ENCODE measurements at places on chromosomes 16 and 17. TPM values are rescaled to one million over a fixed set of nuclear protein-coding genes. Genes with fewer than 3 reads are reported as not detected.

The WFDC1 gene
- not detected for total RNA-seq

GRCh38 chr17:33460781-33461450 lies 167.8 kb upstream of the ASIC2 start:
- no peak overlapping the region for H3K27ac ChIP-seq
- H3K4me3 ChIP-seq = no peak overlapping the region
- no peaks in the 10 kb centered on the region for H3K36me3 ChIP-seq
- no peak for DNase-seq
- H3K27me3 ChIP-seq = no peaks in the 10 kb centered on the region

DNA sequence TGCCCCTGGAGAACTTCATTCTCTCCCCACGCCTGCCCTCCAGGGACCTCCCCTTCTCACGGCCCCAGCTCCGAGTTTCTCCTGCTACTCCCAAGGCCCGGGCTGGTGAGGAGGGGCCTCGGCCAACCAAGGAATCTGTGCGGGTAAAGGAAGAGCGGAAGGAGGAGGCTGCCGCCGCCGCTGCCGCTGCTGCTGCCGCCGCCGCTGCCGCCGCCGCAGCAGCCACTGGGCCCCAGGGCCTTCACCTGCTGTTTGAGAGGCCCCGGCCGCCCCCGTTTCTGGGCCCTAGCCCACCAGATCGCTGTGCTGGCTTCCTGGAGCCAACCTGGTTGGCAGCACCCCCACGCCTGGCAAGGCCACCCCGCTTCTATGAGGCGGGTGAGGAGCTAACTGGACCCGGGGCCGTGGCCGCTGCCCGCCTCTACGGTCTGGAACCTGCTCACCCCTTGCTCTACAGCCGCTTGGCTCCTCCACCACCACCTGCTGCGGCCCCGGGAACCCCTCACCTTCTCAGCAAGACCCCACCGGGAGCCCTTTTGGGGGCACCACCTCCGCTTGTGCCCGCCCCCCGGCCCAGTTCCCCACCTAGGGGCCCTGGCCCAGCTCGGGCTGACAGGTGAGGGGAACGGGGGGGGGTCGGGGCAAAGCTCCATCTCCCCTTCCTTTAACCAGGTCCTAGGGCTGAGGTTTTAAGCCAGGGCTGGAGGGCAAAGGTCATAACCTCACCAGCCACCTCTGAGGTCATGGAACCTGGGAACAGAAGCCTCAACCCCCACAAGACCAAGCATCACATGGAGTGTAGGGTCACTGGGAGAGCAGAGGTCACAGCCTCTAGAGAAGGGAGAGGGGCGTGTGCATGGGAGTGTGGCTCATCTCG lies 11.0 kb downstream of the FBRS start:
- H3K27me3 ChIP-seq = peaks cover 7% of the 10 kb centered on the region
- DNase-seq = no peak
- H3K27ac ChIP-seq = no peak overlapping the region
- H3K36me3 ChIP-seq = peaks cover 32% of the 10 kb centered on the region

DNA sequence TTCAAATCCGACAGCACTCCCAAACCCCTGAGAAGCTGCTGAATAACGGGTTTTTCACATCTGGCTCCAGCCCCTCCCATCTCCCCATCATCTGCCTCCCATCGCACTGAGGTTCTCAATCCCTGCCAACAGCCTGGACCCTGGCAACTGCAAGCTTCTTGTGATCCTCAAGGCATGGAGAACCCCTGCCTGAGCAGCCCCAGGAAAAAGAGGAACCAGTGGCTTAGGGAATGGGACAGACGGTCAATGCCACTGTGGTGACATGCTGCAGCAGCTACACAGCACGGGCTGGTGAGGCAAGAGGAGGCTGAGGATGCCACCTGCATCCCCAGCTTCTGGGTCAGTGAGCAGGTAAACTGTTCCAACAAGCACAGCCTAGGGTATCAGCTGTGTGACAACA lies 3.3 kb upstream of the MBTPS1 start:
- no peak overlapping the region for H3K27ac ChIP-seq
- H3K4me1 ChIP-seq = peaks cover 16% of the 10 kb centered on the region
- peaks cover 7% of the 10 kb centered on the region for H3K27me3 ChIP-seq
- peaks cover 8% of the 10 kb centered on the region for H3K36me3 ChIP-seq
- no peak for DNase-seq
